Endothelial cell (in vitro differentiated cells): ENCODE measurements at places on chromosomes 6 and 20.

DNA sequence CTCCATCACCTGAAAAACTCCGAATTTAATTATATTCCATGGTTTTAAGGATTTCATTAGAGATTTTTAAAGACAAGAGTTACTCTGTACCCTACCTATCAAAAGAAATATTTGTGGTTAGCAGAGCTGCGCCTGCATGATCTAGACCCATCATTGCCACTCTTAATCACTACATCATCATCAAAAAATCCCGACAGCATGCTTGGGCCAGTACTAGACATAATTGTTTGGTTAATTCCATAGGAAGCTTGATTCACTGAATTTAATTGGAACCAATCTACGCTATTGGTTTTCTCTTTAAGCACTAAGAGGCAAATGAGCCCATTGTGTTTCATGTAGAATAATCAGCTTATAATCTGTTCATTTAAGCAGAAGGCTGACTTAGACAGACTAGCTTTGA, 33.4 kb upstream of the RNF217 start:
- no peak overlapping the region for H3K27ac ChIP-seq
- H3K4me1 ChIP-seq: no peaks in the 10 kb centered on the region
- no peaks in the 10 kb centered on the region for H3K27me3 ChIP-seq
- no peak for DNase-seq
- no peak overlapping the region for H3K4me3 ChIP-seq

GRCh38 chr6:161215193-161215592, 58.7 kb downstream of the AGPAT4 start:
- no peak for DNase-seq
- H3K27me3 ChIP-seq: no peaks in the 10 kb centered on the region
- no peak overlapping the region for H3K4me3 ChIP-seq

DNA sequence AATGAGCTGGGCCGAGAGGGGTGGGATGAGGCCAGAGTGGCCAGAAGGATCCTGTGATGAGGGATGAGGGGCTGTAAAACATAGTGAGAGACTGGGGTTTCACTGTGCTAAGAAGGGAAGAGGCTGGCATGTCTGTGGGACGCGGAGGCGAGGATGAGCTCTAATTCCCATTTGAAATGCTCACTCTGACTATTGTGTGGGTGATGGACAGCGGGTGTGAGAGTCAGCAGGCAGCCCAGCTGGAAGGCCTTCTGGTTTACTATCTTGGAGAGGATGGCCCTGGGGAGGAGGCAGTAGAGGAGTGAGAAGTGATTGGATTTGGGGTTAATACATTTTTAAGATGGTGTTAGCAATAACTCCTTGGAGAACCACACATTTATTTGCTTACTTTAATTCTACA, 9.5 kb upstream of the MICA start:
- no peaks in the 10 kb centered on the region for H3K27me3 ChIP-seq
- H3K36me3 ChIP-seq: peaks cover 5% of the 10 kb centered on the region
- peak overlapping the region; percentile 47 for H3K4me3 ChIP-seq
- H3K4me1 ChIP-seq: peaks cover 21% of the 10 kb centered on the region

GRCh38 chr6:119620846-119621555, 271.4 kb upstream of the MAN1A1 start:
- no peaks in the 10 kb centered on the region for H3K4me1 ChIP-seq
- no peak overlapping the region for H3K4me3 ChIP-seq
- no peak for DNase-seq
- H3K36me3 ChIP-seq: no peaks in the 10 kb centered on the region
- H3K27ac ChIP-seq: no peak overlapping the region

DNA sequence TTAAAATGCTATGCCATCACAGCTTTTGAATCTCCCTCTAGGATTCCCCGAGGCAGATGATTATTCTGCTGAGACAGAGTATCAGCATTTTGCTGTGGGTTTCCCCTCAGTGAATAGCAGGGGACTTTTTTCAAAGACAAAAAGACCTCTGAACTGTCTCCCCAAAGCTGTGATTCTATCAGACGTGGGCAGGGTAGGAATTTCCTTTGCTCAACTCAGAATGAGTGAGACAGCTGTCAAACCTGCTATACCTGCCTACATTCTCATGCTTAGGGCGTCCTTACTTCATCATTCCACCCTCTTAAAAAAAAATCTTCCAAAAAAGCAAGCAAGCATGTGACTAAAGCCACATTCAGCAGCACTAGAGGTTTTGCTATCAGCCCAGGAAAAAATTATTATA, 147.6 kb upstream of the FAM83B start:
- H3K27ac ChIP-seq: no peak overlapping the region
- no peaks in the 10 kb centered on the region for H3K4me1 ChIP-seq
- no peak overlapping the region for H3K4me3 ChIP-seq
- H3K27me3 ChIP-seq: peaks cover 2% of the 10 kb centered on the region
- no peak for DNase-seq
- H3K36me3 ChIP-seq: no peaks in the 10 kb centered on the region

DNA sequence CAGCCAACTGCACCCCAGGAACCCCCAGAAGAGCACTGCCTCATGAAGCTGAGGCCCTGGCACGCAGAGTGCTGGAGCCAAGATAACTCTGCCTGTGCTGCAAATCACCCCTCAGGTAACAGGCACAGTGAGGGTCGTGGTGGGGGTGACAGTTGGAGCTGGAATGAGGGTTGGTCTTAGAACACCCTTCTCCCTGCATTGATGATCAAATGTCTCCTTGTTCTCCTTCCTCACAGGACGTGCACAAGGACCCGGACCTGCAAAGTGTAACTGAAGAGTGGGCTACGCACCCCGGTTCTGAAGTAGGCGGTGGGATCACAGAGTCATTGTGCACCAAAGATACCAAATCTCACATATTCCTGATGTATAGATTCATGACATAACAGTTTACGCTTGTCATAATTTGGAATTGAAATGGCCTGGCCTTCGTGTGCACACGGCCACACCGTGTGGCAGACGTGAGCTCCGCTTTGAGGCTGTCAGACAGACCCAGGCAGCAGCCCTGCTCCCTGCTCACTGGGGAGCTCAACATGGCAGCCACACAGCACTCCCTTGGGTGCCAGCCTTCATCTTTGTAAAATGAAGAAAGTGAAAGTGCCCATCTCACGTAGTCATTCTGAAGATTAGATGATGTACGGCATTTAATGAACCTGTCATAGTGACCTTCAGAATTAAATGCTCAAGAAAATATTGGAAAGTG, 8.8 kb downstream of the THBS2 start:
- no peak for DNase-seq
- H3K36me3 ChIP-seq: peaks cover 9% of the 10 kb centered on the region
- peaks cover 10% of the 10 kb centered on the region for H3K27me3 ChIP-seq
- no peak overlapping the region for H3K27ac ChIP-seq
- H3K4me1 ChIP-seq: no peaks in the 10 kb centered on the region
- no peak overlapping the region for H3K4me3 ChIP-seq

- H3K27ac ChIP-seq: no peak overlapping the region
- H3K27me3 ChIP-seq: no peaks in the 10 kb centered on the region
- DNase-seq: no peak
- no peak overlapping the region for H3K4me3 ChIP-seq
- H3K36me3 ChIP-seq: no peaks in the 10 kb centered on the region
These were observed 246.0 kb upstream of the TENT5A start for GRCh38 chr6:81998432-81998831.

- peaks cover 3% of the 10 kb centered on the region for H3K27me3 ChIP-seq
- no peak for DNase-seq
- H3K4me3 ChIP-seq: no peak overlapping the region
- H3K4me1 ChIP-seq: peaks cover 6% of the 10 kb centered on the region
These were observed 82.2 kb downstream of the TRERF1 start for GRCh38 chr6:42369568-42369967.

GRCh38 chr6:41334482-41335040, 847 bp upstream of the NCR2 start:
- H3K4me3 ChIP-seq: no peak overlapping the region
- peaks cover 14% of the 10 kb centered on the region for H3K27me3 ChIP-seq
- DNase-seq: no peak
- no peaks in the 10 kb centered on the region for H3K4me1 ChIP-seq
- no peaks in the 10 kb centered on the region for H3K36me3 ChIP-seq
- H3K27ac ChIP-seq: no peak overlapping the region

- H3K27me3 ChIP-seq: peaks cover 7% of the 10 kb centered on the region
- peaks cover 24% of the 10 kb centered on the region for H3K4me1 ChIP-seq
- no peak overlapping the region for H3K4me3 ChIP-seq
- no peak for DNase-seq
These were observed 136.6 kb downstream of the GMDS start for GRCh38 chr6:2108700-2109306.

GRCh38 chr6:2449572-2449940, 204.2 kb upstream of the GMDS start:
- H3K27me3 ChIP-seq: no peaks in the 10 kb centered on the region
- no peak overlapping the region for H3K4me3 ChIP-seq
- no peak for DNase-seq
- no peak overlapping the region for H3K27ac ChIP-seq
- H3K36me3 ChIP-seq: no peaks in the 10 kb centered on the region
- peaks cover 8% of the 10 kb centered on the region for H3K4me1 ChIP-seq

GRCh38 chr6:91802431-91802830, 1215.6 kb upstream of the MAP3K7 start:
- no peaks in the 10 kb centered on the region for H3K36me3 ChIP-seq
- H3K27me3 ChIP-seq: no peaks in the 10 kb centered on the region
- H3K4me1 ChIP-seq: no peaks in the 10 kb centered on the region
- H3K4me3 ChIP-seq: no peak overlapping the region

DNA sequence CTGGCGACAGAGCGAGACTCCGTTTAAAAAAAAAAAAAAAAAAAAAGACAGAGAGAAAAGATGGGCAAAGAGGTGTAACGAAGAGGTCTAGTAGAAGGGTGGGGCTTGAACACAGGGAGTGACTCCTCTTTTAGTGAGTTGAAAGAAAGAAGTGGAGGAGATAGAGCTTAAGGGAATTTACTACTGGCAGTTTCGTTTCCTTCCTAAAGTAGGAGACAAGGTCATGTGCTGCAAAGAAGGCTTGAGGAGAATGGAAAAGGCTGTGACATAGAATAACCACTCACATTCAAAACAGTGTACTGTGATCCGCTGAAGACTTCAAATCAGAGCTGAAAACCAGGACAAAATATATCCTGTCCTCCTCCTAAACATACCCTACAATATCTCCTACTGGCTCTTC, 63.8 kb upstream of the EIF2S2 start:
- DNase-seq: no peak
- no peaks in the 10 kb centered on the region for H3K27me3 ChIP-seq
- H3K4me1 ChIP-seq: no peaks in the 10 kb centered on the region

DNA sequence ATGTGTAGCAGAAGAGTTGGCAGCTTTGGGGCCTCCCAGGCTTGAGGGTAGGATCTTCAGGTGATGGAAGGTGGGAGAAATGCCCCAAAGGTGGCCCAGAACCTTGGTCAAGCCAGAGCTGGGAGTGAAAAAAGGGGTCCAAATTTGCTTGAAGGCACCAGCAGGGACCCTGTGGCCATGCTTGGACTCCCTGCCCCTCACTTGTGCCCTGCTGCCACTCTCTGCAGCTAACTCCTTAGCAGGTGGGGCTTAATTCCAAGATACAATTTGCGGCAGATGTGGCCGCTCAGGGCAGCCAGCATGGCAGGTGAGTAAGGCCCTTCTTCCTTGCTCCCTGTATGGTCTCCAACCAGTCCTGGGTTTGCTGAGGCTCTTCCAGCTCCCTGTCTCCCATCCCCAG, 285.0 kb upstream of the RNF24 start:
- no peak for DNase-seq
- no peak overlapping the region for H3K4me3 ChIP-seq
- H3K27me3 ChIP-seq: no peaks in the 10 kb centered on the region
- H3K27ac ChIP-seq: no peak overlapping the region
- no peaks in the 10 kb centered on the region for H3K36me3 ChIP-seq
- H3K4me1 ChIP-seq: peaks cover 6% of the 10 kb centered on the region

- H3K27me3 ChIP-seq: peaks cover 4% of the 10 kb centered on the region
- no peaks in the 10 kb centered on the region for H3K36me3 ChIP-seq
- peaks cover 3% of the 10 kb centered on the region for H3K4me1 ChIP-seq
- no peak overlapping the region for H3K27ac ChIP-seq
These were observed 167.8 kb upstream of the CENPW start for GRCh38 chr6:126172131-126172530.

GRCh38 chr6:147578159-147578558, 69.7 kb downstream of the SAMD5 start:
- H3K36me3 ChIP-seq: no peaks in the 10 kb centered on the region
- no peaks in the 10 kb centered on the region for H3K4me1 ChIP-seq
- no peak overlapping the region for H3K27ac ChIP-seq
- no peak overlapping the region for H3K4me3 ChIP-seq
- no peak for DNase-seq

DNA sequence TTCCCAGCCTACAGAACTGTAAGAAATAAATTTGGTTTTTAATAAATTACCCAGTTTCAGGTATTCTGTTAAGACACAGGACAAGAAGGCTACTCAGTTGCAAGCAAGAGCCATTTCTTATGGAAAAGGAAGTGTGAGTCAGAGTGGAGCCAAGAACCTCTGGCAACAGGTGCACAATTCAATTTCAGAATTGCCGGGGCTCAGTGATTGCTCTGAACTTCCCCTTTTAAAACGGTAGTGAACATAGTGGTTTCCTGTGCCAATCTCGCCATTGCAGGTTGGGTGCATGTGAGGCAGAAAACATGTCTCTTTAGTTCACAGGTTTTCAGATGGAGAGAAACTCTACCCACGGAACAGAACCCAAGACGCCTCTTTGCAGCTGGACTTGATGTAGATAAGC, 16.4 kb downstream of the PIGT start:
- no peak overlapping the region for H3K27ac ChIP-seq
- H3K36me3 ChIP-seq: peaks cover 7% of the 10 kb centered on the region
- DNase-seq: no peak
- peaks cover 6% of the 10 kb centered on the region for H3K27me3 ChIP-seq

DNA sequence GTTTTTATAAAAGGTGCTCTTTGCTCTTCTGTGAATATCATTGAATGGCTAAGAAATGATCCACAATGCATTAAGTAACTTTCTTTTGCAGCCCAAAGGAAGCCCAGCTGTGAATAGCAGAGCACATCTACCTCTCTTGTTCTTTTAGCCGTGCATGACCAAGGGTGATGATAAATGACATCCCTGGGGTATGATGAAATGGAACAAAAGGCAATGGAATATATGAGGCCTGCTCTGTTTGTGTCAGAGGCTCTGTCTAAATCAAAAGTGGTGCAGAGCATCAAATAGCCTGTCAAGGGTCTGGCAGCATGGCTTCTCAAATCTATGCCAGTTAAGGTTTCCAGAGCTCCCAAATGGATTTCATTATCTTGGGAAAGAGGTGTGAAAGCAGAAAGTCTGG, 362.6 kb upstream of the RNF217 start:
- H3K27me3 ChIP-seq: no peaks in the 10 kb centered on the region
- no peak for DNase-seq
- H3K4me3 ChIP-seq: no peak overlapping the region
- H3K27ac ChIP-seq: no peak overlapping the region
- H3K36me3 ChIP-seq: no peaks in the 10 kb centered on the region
- peaks cover 6% of the 10 kb centered on the region for H3K4me1 ChIP-seq

GRCh38 chr6:118317581-118318563, 230.2 kb upstream of the PLN start:
- no peaks in the 10 kb centered on the region for H3K27me3 ChIP-seq
- no peaks in the 10 kb centered on the region for H3K4me1 ChIP-seq
- no peak overlapping the region for H3K27ac ChIP-seq
- no peak for DNase-seq
- H3K4me3 ChIP-seq: no peak overlapping the region

DNA sequence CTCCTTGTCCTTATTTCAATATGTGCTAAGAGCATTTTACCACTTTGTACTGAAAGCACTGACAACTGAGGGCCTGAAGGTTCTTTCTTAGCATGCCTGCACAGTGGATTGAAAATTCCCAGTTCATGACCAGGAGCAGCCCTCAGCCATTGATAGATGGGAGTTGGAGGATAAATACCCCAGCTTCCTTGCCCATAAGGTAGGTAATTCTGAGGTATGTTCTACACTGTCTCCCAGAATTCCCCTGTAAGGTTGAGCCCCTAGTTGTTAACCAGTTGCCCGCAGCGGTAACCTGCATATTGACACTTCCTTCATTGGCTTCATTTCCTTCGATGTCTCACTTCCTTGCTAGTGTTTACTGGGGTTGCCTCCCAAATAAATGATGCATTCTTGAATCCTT, 162.0 kb downstream of the CDC5L start:
- H3K4me1 ChIP-seq: no peaks in the 10 kb centered on the region
- no peak overlapping the region for H3K27ac ChIP-seq
- no peaks in the 10 kb centered on the region for H3K36me3 ChIP-seq
- no peak for DNase-seq
- H3K4me3 ChIP-seq: no peak overlapping the region
